ENCODE measurements at places on chromosomes 6 and 20.

DNA sequence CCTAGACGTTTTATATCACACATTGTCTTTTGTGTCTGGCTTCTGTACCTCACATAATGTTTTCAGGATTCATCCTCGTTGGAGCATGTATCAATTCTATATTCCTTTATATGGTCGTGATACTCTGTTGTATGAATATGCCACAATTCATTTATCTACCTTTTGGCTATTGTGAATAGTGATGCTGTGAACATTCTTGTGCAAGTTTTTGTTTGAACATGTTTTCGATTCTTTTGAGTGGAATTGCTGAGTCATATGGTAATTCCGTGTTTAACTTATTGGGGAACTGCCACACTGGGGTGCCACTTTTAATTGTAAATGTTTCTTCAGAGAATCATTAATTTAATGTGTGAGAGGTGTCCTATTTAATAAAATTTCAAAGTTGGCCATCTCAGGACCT, 101.2 kb downstream of the SLC35B3 start:
- DNase-seq: no peak

- no peak for DNase-seq
Measured at GRCh38 chr6:134830940-134831339, 119.0 kb downstream of the ALDH8A1 start.

GRCh38 chr6:32086661-32087573, 22.2 kb downstream of the TNXB start:
- DNase-seq: peak; percentile 77

DNA sequence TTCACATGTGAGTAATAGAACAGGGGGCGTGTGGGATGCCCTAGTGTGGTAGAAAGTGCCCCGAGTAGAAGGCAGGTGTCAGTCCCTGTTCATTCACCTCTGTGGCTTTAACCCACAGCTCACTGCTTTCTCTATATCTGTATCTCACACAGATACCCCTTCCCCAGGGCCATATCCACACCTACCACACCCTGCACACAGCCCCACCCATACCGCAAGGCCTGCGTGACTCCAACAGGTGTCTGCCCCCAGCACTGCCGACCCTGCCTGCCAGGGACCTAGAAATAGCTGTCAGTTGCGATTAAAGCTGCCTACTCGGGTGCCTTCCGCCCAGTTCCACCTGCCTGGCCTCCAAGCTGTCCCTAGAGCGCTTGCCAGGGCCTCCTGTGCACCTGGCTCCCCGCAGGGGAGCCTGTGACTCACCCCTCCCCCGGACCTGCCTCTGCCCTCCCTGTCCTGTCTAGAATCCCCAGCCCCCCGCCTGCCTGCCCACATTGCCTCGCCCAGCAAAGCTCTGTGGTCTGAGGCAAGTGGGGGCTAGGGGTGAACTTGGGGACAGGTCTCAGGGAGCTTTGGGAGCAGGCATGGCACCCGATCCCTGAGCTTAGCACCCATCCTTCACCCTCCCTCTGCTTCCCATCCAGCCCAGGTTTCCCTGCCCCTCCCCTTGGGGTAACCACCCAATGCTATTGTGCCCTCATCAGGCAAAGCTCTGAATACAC, 38.3 kb upstream of the ID1 start:
- DNase-seq: no peak

DNA sequence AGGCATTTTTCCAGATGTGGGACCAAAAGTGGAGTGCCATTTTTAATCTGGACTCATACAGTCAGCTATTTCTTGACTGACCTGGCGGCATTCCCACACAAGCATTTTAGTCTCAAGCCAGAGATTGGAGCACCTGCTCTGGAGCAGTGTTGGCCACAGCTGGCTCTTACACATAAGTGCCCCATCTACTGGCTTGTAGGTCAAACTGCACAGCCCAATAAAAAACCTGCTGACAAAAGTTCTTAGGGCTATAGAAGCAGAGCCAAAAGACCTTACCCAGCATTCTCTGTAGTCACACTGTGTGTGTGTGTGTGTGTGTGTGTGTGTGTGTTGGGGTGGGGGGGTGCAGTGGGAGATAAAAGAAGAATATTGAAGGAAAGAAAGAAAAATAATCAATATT, 38.6 kb upstream of the SENP6 start:
- DNase-seq: peak; percentile 26

DNA sequence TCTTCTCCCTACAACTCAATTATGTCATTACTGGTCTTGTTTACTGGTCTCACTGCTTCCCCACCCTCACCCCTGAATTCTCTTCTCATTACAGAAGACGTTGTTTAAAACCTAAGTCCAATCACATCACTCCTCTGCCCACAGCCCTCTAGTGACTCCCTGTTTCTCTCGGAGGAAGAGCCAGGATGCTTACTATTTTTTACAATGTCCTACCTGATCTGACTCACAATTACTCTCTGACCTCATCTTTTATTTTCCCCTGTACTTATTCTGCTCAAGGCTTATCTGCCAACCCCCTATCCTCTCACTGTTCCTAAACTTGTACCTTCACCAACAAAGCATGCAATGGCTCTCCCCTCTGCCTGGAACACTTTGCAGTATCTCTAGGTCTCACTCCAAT, 400.4 kb upstream of the PTCHD4 start:
- DNase-seq: no peak

GRCh38 chr6:111230351-111231089, 143.2 kb downstream of the SLC16A10 start:
- DNase-seq: peak; percentile 57

- no peak for DNase-seq
Measured at GRCh38 chr6:28408076-28408802, 8.7 kb upstream of the ZSCAN12 start.

- DNase-seq: no peak
Measured at GRCh38 chr6:65182681-65183080, 524.3 kb downstream of the EYS start.

DNA sequence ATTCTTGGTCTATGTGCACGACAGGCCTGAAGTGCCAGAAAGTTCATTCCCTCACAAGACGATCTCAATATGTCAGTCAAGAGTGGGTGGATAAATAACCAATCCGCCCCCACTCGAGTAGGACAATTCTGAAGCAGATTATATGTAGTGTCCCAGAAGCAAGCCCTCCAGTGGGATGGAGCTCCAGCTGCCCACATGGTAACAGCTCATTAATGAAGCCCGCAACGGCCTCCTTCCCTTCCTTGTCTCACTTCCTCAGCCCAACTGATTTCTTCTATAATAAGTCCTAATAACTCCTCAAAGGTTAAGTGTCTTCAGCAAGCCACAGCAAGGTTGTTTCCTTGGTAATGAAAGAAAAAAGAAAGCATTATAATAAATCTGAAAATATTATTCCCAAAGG, 82.1 kb upstream of the F13A1 start:
- no peak for DNase-seq

DNA sequence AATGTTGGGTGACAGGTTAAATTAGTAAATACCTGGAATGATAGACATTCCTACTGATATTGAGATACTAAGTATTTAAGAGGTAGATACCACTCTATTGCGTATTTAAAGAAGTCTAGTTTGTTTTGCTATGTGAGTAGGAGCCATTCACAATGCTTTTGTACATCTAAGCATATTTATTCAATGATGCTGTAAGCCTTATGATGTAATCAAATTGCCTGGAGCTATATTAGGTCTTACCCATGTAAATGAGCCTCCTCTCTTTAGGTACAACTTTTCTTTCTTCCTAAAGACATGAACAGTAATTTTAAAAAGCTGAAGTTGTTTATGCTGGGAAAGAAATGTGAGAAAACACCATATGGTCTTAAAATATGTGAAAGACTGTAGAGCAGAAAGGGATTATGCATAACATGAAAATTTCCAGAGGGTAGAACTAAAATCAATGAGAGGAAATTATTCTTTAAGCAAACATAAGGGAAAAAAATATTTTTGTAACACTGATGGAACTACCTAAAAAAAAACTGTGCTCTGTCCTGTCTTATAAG, 526.7 kb downstream of the EPHA7 start:
- no peak for DNase-seq

- DNase-seq: no peak
Measured at GRCh38 chr6:6492675-6493074, 95.8 kb upstream of the LY86 start.

GRCh38 chr20:46468508-46468907, 44.9 kb downstream of the ZNF334 start:
- DNase-seq: no peak

GRCh38 chr20:21166801-21167200, 40.9 kb downstream of the KIZ start:
- DNase-seq: no peak

GRCh38 chr20:2759603-2760296, 40.7 kb downstream of the CPXM1 start:
- DNase-seq: no peak

DNA sequence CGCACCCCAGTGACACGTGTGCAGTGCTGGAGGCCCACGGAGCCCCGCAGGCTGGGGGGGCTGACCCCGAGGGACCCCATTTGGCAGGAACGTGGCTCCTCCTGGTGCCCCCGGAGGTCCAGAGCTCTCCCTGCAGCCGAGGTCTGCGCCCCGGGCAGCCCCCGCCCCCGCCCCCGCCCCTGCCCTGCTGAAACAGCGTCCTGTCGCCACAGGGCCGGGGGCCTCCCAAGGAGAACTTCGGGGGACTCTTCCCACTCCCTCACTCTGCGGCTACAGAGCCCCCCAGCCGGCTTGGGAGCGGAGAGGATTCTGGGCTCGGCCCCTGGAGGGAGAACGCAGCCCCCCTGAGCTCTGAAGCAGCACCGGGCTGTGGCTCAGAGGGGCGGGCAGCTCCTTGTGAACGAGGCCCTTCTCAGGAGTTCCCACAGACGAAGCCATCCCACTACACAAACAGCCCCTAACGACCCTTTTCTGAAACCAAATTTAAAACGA, 115.2 kb downstream of the DLL1 start:
- DNase-seq: no peak

- no peak for DNase-seq
Measured at GRCh38 chr6:31771992-31772358, 5.2 kb downstream of the VWA7 start.

DNA sequence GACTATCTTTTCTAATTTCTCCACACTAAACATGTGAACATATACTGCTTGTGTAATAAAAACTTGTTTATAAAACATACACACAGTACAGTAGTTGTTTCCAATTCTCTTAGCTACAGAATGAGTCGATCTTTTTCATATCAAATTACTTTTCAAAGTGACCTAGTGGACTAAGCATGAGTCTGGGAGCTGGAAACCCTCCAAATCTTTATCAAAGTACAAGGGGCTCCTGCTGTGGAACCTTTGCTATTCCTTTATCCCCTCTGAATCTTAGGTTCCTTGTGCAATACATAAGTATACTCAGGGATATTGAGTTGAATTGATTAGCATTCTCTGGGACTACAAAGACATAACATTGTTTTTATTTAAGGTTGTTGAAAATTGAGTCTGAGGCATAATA, 48.7 kb upstream of the TAB2 start:
- DNase-seq: no peak

DNA sequence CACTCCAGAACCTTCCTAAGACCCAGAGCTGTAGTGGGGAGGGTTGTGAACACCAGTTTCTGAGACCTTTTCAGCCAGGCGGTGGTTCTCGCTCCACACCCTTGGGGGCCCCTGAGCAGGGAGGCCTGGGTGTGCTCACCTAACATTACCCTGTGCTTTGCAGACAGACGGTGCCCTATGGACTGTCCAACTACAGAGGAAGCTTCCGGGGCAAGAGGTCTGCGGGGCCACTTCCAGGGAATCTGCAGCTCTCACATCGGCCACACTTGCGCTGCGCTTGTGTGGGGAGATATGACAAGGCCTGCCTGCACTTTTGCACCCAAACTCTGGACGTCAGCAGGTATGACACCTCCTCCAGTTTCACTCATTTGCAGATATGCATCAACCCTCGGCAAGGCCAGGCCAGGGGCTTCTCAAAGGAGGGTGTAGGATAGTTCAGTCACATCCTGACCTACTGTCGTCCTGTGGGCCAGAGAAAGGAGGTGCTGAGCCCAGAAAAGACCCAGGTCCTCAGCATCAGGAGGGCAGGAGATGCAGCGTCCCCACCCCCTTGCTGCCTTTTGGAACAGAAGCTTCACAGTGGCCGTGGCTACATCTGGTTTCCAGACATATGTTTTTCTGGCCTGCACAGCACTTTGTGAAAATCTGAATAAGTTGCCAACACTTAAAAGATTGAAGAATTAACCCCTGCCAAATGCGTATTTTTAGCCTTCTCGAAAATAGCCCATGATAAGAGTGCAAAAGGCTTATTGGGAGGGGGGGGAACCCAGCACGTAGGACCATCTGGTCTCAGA, 20.6 kb downstream of the EDN3 start:
- no peak for DNase-seq

DNA sequence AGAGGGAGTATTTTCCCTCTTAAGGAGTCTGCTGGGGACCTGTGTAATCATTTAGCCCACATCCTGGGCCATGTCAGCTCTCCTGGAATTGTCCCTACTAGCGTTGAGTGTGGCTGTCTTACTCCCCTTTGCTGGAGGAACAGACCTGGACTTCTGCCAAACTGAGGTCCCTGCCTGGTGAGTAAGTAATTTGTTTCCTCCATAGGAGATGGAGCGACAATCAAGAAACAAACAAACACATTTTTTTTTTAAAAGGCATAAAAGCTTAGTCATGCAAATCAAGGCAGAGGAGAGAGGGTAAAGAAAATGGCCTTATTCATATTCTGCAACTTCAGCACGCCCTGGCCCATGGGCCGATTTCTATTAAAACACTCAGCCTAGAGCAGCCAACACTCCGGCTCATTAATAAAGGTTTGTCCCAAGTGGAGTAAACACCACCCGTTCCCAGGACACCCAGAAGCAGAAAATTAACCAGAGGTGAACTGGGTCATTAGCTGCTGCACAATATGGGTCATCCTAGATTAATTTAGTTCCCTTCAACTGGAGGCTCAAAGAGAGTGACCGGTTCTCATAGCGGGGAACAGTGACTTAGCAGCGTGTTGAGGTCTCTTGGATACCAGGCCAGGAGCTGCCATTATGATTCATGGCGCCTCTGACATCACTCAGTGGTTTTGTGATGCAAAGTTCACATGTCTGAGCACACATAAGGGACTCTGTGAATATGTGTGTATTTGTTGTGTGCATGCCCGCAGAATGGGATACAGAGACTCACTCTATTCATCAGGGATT, 165.0 kb upstream of the SULF2 start:
- DNase-seq: peak; percentile 31

- peak; percentile 57 for DNase-seq
Measured at GRCh38 chr6:145147981-145148749, 587.2 kb downstream of the EPM2A start.

DNA sequence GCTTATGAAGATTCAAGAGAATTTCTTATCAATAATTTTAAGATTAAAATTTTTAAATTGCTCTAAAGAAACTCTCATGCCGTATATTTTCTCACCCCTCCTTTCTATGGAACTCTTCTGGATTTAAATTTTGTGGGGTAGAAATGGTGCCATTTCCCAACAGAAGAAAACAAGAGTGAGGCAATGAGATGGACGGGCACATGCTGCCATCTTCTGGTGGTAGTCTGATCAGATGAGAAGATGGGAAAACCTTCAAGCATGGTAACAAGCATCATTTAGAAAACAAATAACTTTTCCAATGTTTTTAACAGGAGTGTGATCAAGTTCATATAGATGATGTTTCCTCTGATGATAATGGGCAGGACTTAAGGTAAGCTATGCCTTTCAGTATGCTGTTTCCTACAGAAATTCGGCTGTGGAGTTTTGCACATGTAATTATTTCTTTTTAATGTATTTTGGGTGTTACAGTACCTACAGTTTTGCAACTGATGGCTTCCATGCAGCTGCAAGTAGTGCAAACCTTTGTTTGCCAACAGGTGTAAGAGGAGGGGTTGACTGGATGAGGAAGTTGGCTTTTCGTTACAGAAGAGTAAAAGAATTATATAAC, 271.4 kb downstream of the EYA4 start:
- DNase-seq: peak; percentile 56

Data from AG20443 (cell line).